Melanocyte of skin (primary cell): ENCODE measurements at places on chromosomes 11 and 22. TPM values are rescaled to one million over a fixed set of nuclear protein-coding genes. Genes with fewer than 3 reads are reported as not detected.

Gene SCN3B
- under 0.01 TPM in 1 of 2 replicates, not detected in the other for total RNA-seq

Gene SOX6
- 21.3 and 26.9 TPM in 2 replicates for total RNA-seq

Gene GSTT2B
- 2.6 and 2.7 TPM in 2 replicates for total RNA-seq

Gene OR2D2
- total RNA-seq: 0.36 and 0.69 TPM in 2 replicates

Gene GAL3ST3
- total RNA-seq: not detected in 2 replicates

Gene APOA1
- not detected in 2 replicates for total RNA-seq

Gene LMF2
- total RNA-seq: 40.0 and 49.6 TPM in 2 replicates

Gene BRSK2
- 0.69 and 1.8 TPM in 2 replicates for total RNA-seq

Gene GRAP2
- total RNA-seq: under 0.01 and 2.5 TPM in 2 replicates

Gene DAGLA
- total RNA-seq: 1.2 and 2.0 TPM in 2 replicates

Gene FGF19
- not detected in 2 replicates for total RNA-seq

Gene SYT7
- total RNA-seq: under 0.01 and 0.73 TPM in 2 replicates

Gene RPL3
- 905 and 1,488 TPM in 2 replicates for total RNA-seq

Gene OR4A47
- not detected in 2 replicates for total RNA-seq

Gene CRYBB3
- total RNA-seq: not detected in 2 replicates

Gene RGL4
- not detected in 2 replicates for total RNA-seq

Gene PANX3
- total RNA-seq: not detected in 2 replicates

Gene VSIG10L2
- 0.36 TPM in 1 of 2 replicates, not detected in the other for total RNA-seq
